ENCODE measurements at places on chromosomes 1 and 21. TPM values are rescaled to one million over a fixed set of nuclear protein-coding genes. Genes with fewer than 3 reads are reported as not detected.

LCE3E gene
- not detected for total RNA-seq

CFHR1 gene
- total RNA-seq, result not detected

SYPL2 gene
- total RNA-seq, result 0.44 TPM

TSPEAR gene
- total RNA-seq, result not detected

LCE3D gene
- not detected for total RNA-seq

HPDL gene
- total RNA-seq, result 0.86 TPM

LENEP gene
- 0.86 TPM for total RNA-seq

SH2D2A gene
- total RNA-seq, result not detected

ATP1B1 gene
- total RNA-seq, result 25.8 TPM

FAM151A gene
- total RNA-seq, result not detected

MYBPH gene
- 0.88 TPM for total RNA-seq

LCE1C gene
- not detected for total RNA-seq

LY9 gene
- not detected for total RNA-seq

RPE65 gene
- total RNA-seq, result not detected

RGS16 gene
- total RNA-seq, result 2.4 TPM

GJB5 gene
- total RNA-seq, result not detected

C1orf210 gene
- not detected for total RNA-seq

HSPA6 gene
- 0.88 TPM for total RNA-seq

CELA2B gene
- not detected for total RNA-seq

MYOG gene
- not detected for total RNA-seq

LRRN2 gene
- not detected for total RNA-seq

SMAP2 gene
- total RNA-seq, result 15.5 TPM

FCRL5 gene
- not detected for total RNA-seq

BTBD8 gene
- total RNA-seq, result 2.4 TPM

BRINP3 gene
- not detected for total RNA-seq

DMBX1 gene
- not detected for total RNA-seq

SYT6 gene
- total RNA-seq, result 0.22 TPM

OSCP1 gene
- 8.3 TPM for total RNA-seq

KRTAP13-2 gene
- total RNA-seq, result not detected

MXRA8 gene
- 367 TPM for total RNA-seq

MLLT11 gene
- 2.8 TPM for total RNA-seq

GPBP1L1 gene
- total RNA-seq, result 112 TPM

ZNF644 gene
- 46.4 TPM for total RNA-seq

FAM110D gene
- not detected for total RNA-seq

USP1 gene
- total RNA-seq, result 35.8 TPM

STUM gene
- total RNA-seq, result not detected

LCK gene
- total RNA-seq, result not detected

HOOK1 gene
- not detected for total RNA-seq

ALX3 gene
- total RNA-seq, result not detected

CD53 gene
- not detected for total RNA-seq

FMOD gene
- 0.29 TPM for total RNA-seq

DENND1B gene
- total RNA-seq, result 7.9 TPM

DNAJC6 gene
- 2.4 TPM for total RNA-seq

HENMT1 gene
- 8.6 TPM for total RNA-seq

TNFRSF9 gene
- total RNA-seq, result 3.1 TPM

GBP5 gene
- total RNA-seq, result under 0.01 TPM

SOX13 gene
- 5.4 TPM for total RNA-seq

DCST2 gene
- total RNA-seq, result 0.66 TPM

OR2G6 gene
- total RNA-seq, result under 0.01 TPM

AADACL3 gene
- not detected for total RNA-seq

LCA5L gene
- 0.88 TPM for total RNA-seq

TEX38 gene
- total RNA-seq, result not detected

CELF3 gene
- total RNA-seq, result not detected

LCE1B gene
- not detected for total RNA-seq

PTAFR gene
- total RNA-seq, result 0.14 TPM

GJC2 gene
- 2.4 TPM for total RNA-seq

NBPF14 gene
- total RNA-seq, result 32.9 TPM

KRTAP21-1 gene
- total RNA-seq, result not detected

CFHR4 gene
- total RNA-seq, result not detected

Data from placental pericyte (primary cell).